ENCODE measurements at places on chromosomes 2 and 18. TPM values are rescaled to one million over a fixed set of nuclear protein-coding genes. Genes with fewer than 3 reads are reported as not detected.

KLHL14 gene
- total RNA-seq, result 0.11 TPM

RIT2 gene
- not detected for total RNA-seq

ZNF521 gene
- 15.4 TPM for total RNA-seq

NEMP2 gene
- total RNA-seq, result 3.6 TPM

EPB41L3 gene
- total RNA-seq, result 14.0 TPM

REG3A gene
- total RNA-seq, result not detected

BOLL gene
- not detected for total RNA-seq

TMEM178A gene
- 2.6 TPM for total RNA-seq

ARHGEF33 gene
- total RNA-seq, result 0.38 TPM

LCT gene
- total RNA-seq, result not detected

CFAP221 gene
- total RNA-seq, result 1.2 TPM

OTOF gene
- not detected for total RNA-seq

TM4SF20 gene
- not detected for total RNA-seq

TMEFF2 gene
- total RNA-seq, result not detected

RTP5 gene
- total RNA-seq, result 0.08 TPM

TWIST2 gene
- 0.83 TPM for total RNA-seq

FABP1 gene
- total RNA-seq, result not detected

KLHL41 gene
- total RNA-seq, result 90.5 TPM

TSPYL6 gene
- total RNA-seq, result 0.11 TPM

TMEM247 gene
- not detected for total RNA-seq

FAM161A gene
- total RNA-seq, result 1.9 TPM

MOGAT1 gene
- 0.24 TPM for total RNA-seq

TPO gene
- 11.8 TPM for total RNA-seq

ERFE gene
- 0.62 TPM for total RNA-seq

FAM237A gene
- 1.9 TPM for total RNA-seq

ALPP gene
- not detected for total RNA-seq

LYPD1 gene
- total RNA-seq, result 3.3 TPM

DSC1 gene
- total RNA-seq, result 10.0 TPM

SNTG2 gene
- 1.0 TPM for total RNA-seq

DUSP2 gene
- 1.3 TPM for total RNA-seq

CCDC141 gene
- total RNA-seq, result 162 TPM

GAD1 gene
- 0.46 TPM for total RNA-seq

KIAA2012 gene
- not detected for total RNA-seq

BCL11A gene
- total RNA-seq, result 16.9 TPM

BMP10 gene
- total RNA-seq, result 0.83 TPM

ADAM23 gene
- 78.7 TPM for total RNA-seq

Data from cardiac septum (tissue), 1 donor.